ENCODE measurements at places on chromosomes 2 and 18.

DNA sequence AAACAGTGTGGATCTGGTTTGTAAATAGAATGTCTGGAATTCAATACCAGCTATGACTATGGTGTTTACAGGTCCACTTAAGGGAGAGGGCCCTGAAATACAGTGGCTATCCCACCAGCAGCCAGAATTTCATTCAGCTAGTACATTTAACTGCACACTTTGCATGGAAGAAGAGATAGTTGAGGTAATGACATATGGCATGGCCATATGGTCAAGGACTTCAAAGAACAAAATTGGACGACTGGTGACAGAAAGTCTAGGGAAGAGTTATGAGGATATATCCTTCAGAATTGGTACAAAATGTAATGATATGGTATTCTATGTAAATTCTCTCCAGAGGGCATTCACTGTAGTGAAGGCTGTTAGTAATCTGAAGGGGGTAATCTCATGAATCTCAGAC lies 105.0 kb downstream of the IKZF2 start:
- no peak for DNase-seq
- no peak overlapping the region for H3K27ac ChIP-seq
- H3K4me1 ChIP-seq: no peaks in the 10 kb centered on the region
- H3K36me3 ChIP-seq: peaks cover 35% of the 10 kb centered on the region
- H3K4me3 ChIP-seq: no peak overlapping the region
- H3K27me3 ChIP-seq: no peaks in the 10 kb centered on the region

DNA sequence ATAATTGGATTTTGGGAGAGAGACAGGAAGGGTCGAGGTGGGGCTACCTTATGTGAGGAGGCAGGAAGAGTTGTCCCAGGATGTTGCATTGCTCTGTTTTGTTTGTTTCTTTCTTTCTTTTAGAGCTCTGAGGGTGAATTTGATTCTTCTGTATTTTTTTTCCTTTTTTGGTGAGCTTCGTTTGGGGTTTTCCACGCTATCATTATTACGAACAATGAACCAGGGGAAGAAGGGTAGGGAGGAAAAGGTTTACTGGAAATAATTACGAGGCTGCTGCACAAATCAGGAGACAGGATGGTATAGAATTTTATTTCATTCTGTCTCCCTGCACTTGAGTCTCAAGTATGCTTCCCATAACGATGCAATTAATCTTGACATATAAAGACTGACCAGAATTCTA lies 51.4 kb upstream of the ZNF516 start:
- H3K4me3 ChIP-seq: no peak overlapping the region
- H3K36me3 ChIP-seq: no peaks in the 10 kb centered on the region
- no peaks in the 10 kb centered on the region for H3K4me1 ChIP-seq
- no peak for DNase-seq

DNA sequence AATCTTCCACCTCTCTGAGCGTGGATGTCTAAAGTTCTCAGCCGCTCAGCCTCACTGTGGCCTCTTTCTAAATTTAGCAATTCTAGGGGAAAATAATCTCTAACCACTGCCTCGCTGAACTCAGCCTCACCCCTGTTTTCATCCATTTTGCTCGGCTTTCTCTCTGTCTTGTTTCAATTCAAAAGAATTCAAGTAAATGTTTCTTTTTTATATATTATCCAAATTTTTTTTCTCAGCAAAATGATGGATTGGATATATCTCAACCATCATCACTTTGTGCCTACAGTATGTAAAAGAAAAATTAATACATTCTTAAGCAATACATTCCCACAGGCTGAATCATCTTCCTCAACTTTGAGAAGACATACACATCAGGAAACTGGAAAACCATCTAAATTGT lies 24.0 kb upstream of the GALNT5 start:
- no peak overlapping the region for H3K4me3 ChIP-seq
- H3K36me3 ChIP-seq: no peaks in the 10 kb centered on the region
- H3K4me1 ChIP-seq: no peaks in the 10 kb centered on the region
- DNase-seq: no peak

DNA sequence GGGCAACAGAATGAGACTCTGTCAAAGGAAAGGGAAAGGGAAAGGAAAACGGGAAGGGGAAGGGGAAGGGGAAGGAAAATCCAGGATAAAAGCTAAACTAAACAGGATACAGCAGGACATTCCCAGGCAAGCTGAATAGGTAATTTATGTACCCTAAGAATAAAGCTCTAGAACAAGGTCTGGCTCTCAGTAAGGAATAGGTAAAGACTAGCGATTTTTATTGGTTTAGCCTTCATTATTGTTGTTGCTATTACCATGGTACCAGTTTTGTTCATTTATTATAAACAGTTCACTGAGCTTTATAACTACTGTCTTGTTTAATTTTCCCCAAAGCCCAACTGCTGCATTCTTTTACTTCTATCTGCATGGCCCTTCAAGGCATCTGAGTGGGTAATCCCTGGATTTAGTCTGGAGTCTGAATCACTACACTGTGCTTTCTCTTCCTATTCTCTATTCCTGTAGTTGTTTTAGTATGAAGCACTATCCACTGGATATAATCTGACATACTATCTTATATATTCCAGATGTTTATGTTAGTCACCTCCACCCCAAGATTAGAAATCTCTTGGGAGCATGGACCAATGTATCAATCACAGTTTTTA lies 127.1 kb upstream of the TANK start:
- H3K27ac ChIP-seq: no peak overlapping the region
- H3K4me3 ChIP-seq: no peak overlapping the region
- peaks cover 5% of the 10 kb centered on the region for H3K4me1 ChIP-seq
- DNase-seq: no peak

GRCh38 chr2:167944825-167945659 lies 302.4 kb downstream of the STK39 start:
- no peak overlapping the region for H3K4me3 ChIP-seq
- H3K27ac ChIP-seq: no peak overlapping the region
- no peaks in the 10 kb centered on the region for H3K36me3 ChIP-seq
- no peak for DNase-seq
- H3K27me3 ChIP-seq: peaks cover 5% of the 10 kb centered on the region

DNA sequence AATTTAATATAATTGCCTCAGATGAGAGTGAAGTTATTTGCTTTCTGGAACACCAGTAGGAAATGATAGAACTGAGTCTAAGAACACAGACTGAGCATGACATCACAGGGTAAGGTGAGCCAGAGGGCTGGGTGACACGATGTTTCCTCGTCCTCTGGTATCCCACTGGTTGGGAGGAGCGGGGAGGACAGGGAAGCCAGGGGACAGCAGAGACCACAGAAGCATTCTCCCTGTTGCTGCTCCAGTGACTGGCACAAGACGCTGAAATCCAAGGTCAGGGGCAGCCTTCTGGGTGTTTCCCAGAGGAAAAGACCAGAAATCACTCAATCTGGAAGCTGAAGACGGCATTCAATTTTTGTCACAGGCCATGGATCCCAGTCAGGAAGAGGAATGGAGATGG lies 363.4 kb upstream of the SOX11 start:
- no peak overlapping the region for H3K27ac ChIP-seq
- H3K4me3 ChIP-seq: no peak overlapping the region
- no peaks in the 10 kb centered on the region for H3K4me1 ChIP-seq
